PC-9 (cell line): ENCODE measurements at places on chromosomes 1 and 21. TPM values are rescaled to one million over a fixed set of nuclear protein-coding genes. Genes with fewer than 3 reads are reported as not detected.

- no peak for DNase-seq
These were observed 39.2 kb downstream of the EIF2B3 start for GRCh38 chr1:44947063-44947773.

GRCh38 chr1:193234530-193234929 lies 48.1 kb upstream of the B3GALT2 start:
- no peak for DNase-seq

DNA sequence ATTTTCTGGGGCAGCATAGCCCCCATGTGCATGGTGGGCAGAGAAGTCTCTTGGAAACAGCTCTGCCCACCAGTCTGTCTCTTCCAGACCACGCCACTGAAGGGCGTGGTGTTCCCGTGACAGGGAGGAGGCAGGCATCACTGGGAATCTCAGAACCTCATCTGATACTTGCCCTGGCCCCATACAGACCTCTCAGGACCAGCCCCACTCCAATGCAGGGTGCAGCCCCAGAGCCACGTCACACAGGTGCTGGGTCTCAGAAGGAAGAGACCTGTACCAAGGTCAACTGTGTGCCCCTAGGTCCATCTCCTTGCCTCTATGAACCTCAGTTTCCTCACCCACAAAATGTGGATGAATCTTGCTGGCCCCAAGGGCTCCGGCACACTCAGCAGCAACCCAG lies 7.3 kb downstream of the RAP1GAP start:
- no peak for DNase-seq

GRCh38 chr1:30685796-30686165 lies 37.6 kb downstream of the MATN1 start:
- DNase-seq, result no peak

DNA sequence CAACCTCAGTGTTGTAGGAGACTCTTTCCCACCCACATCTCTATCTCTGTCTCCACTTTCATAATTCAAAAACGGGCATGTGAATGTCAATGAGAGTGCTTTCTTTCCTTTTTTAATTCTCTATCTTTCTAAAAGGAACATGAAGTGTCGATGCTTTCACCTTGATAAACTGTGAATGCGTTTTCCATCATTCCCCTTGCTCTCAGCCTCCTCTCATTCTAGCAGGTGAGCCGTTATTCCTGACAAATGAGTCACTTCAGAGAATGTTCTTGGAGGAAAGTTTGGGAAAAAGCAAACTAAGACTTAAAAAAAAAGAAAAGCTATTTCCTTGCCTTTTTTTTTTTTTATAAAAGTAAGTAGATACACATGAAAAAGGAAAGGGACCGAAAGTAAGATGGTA lies 226.0 kb upstream of the C1orf87 start:
- DNase-seq, result no peak

GJA9 gene
- total RNA-seq, result 0.48 and 1.1 TPM in 2 replicates

IPO13 gene
- total RNA-seq, result 25.0 and 27.2 TPM in 2 replicates
